ENCODE measurements at places on chromosomes 11 and 22.

DNA sequence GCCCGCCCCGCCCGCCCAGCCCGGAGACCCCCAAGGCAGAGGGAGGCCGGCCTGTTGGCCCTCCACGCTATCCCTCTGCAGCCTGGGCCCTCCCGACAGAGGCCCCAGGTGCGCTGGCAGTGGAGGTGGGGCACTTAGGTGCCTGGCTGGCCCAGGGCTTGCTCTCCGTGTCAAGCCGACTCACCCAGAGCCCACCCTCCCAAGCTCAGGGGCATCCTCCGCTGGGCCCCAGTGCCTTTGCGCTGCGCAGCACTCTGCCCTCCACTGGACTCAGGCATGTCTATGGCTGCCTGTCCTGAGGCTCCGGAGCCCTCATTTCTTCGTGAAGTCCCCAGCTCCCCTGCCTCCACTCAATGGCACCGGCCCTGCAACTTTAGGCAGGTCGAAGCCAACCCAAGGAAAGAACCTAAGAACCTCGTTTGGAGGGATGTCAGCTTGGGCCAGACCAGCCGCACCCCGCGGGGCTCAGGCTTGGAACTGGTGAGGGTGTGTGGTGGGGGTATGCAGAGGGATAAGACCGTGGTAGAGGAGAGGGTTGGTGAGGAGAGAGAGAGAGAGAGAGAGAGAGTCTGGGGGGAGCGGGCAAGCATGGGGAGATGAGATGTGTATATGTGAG, 6.1 kb downstream of the SMIM45 start:
- no peak for DNase-seq

GRCh38 chr22:31046539-31047226, 34.4 kb upstream of the SMTN start:
- peak; percentile 32 for DNase-seq

GRCh38 chr11:76803023-76803422, 19.9 kb downstream of the TSKU start:
- DNase-seq: no peak

DNA sequence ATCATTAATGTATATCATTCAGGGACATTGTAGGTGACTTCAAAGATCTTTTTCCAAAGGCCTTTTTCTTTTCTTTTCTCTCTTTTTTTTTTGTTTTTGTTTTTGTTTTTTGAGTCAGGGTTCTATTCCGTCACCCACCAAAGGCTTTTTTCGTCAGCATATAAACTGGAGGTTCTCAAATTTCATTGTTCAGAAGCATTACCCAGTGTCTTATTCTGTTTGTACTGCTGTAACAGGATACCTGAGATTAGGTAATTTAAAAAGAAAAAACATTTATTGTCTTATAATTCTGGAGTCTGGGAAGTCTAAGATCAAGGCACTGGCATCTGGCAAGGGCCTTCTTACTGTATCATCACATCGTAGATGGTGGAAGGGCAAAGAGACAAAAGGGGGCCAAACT, 6.4 kb upstream of the SYT9 start:
- no peak for DNase-seq

GRCh38 chr22:29205594-29206371, at the start of gene EMID1:
Gene EMID1 (plus strand): TSS chr22:29205896. CDS start chr22:29206039, 143 bp downstream.
- no peak for DNase-seq
